ENCODE measurements at places on chromosomes 4 and X.
A peak's percentile ranks its signal among the peaks of the same experiment; 100 is the strongest.

GRCh38 chr4:184655889-184656869 is 6.6 kb downstream of the PRIMPOL start:
- no peak for DNase-seq

DNA sequence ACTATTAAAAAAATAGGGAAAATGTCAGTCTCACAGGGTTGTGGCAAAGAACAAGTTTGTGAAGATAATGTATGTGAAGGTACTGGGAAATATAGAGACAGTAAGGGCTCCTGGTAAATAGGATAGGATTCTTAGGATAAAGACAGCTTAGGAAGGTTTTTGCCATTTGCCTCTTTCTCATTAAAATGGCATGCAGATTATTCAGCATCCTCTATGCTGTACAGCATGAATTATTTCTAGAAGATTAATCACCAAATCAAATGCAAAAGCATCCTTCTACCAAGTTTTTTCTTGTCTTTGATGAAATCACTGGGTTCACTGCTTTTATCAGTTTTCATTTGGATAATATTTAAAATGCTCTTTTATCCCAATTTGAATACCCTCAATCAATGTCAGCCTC is 142.8 kb downstream of the NDST3 start:
- no peak for DNase-seq

DNA sequence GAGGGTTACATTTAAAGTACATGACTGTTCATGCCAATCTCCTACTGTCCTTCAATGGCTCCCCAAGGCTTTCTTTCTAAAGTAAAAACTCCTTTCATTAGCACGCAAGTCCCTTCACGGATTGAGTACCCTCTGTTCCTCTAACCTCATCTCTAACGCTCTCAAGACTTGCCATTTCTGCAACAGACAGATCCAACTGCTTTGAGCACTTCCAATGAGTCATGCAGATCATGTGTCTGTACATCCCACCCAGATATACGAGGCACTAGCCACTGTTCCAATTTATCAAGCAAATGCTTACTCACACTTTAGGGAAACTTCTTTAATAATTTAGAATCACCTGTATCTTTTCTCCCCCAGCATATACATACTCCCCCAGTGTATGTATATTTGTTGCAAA is 332.5 kb upstream of the ZFP42 start:
- DNase-seq: no peak

- DNase-seq: peak; percentile 23
Measured at GRCh38 chrX:51893931-51894696, 691 bp downstream of the MAGED1 start.

GRCh38 chrX:8201896-8202331 is 30.8 kb upstream of the VCX2 start:
- no peak for DNase-seq

DNA sequence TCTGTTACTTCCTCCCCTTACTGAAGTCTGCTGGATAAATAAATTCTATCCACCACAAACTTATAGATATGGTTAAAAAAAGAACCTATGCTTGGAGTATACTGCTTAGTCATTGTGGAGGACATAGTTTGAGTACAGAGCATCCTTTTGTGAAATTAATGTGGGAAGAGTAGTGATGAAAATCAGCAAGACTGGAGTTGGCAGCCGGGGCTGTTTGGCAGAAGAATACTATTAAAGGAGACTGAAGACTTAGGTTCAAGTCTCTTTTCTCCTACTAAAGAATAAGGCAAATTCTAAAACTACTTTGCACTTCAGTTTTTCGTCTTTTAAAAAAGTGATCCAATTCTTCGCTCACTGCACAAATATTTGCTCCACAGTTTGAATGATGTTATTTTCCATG is 326.6 kb upstream of the ATOH1 start:
- no peak for DNase-seq

- DNase-seq: no peak
Measured at GRCh38 chr4:27006646-27007045, 146.0 kb downstream of the STIM2 start.

DNA sequence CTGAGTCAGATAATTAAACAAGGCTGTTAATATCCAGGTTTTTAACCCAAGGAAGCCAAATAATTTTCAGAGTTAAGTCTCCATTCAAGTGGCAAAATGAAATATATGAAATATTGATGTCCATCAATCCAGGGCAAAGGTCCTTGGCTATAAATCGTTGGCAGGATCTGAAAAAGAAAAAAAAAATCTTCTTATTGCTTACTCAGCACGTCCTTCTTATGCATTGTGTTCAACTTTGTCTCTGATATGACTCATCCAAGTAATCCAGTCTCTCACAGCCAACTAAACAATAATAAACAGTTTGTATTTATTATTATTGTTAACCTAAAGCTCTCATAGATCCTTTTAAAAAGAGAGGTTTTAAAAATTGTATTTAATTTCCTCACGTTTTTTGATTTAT is 851.2 kb downstream of the ADGRL3 start:
- no peak for DNase-seq

- DNase-seq: no peak
Measured at GRCh38 chr4:5882947-5883346, 9.9 kb downstream of the CRMP1 start.

- no peak for DNase-seq
Measured at GRCh38 chr4:82136161-82136801, 237.5 kb downstream of the HNRNPD start.

GRCh38 chr4:6984612-6985425 is 58.4 kb upstream of the TADA2B start:
- DNase-seq: no peak

- no peak for DNase-seq
Measured at GRCh38 chr4:187577941-187578480, 417.6 kb upstream of the ZFP42 start.

- no peak for DNase-seq
Measured at GRCh38 chr4:151717909-151718628, 42.7 kb downstream of the GATB start.

DNA sequence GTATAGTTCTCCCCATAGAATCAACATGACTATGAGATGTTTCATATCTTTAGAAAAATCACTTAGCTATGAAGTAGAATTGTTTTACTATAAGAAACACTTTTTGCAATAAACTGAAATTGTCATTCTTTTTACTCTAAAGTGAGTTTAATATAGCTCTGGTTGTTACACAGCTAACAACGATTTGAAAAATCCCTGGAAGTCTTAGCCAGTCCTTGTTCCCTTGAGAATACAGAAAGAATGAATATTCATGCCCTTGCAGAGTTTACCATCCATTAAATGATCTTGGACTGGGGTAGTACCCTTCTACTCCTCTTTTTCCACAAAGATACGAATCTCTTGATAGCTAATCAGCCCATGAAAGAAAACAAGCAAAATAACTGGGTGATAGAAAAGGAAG is 141.8 kb downstream of the JADE1 start:
- DNase-seq: no peak
